ENCODE measurements at places on chromosomes 5 and 9.

DNA sequence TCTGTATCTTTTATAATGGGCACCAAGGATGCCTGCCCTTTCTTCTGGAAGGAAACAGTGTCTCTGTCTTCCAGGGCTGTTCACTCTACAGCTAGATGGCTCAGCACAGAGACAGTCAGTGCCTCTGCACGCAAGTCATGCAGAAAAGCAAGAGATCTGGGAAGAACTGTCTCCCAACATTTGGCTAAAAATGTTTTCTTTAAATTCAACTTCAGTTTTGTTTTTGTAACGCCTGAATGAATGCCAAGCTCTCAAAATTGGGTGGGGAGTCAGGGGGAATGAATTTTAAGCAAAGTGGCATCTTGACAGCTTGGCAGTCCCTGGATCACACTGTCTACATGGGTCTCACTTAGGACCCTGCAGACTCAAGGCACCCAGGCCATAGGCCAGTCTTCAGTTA, 12.6 kb downstream of the OLFML2A start:
- no peak for DNase-seq

DNA sequence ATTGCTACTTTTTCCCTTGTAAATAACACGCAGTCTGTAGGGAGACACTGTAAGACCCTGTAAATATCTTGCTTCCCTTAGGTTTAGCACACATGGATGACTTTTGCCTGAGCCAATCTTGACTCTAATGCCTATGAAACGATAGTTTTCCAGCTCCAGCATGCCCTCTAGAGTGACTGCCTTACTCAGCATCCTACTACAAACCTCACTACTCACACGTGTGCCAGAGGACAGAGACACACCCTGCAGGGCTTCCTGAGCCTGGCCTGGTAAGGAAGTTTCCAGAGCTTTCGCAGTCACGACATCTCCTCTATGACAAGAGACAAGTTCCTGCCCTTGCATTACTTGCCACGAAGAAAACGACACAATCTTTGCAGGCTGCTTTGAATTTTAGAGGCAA, 138.1 kb downstream of the ATPSCKMT start:
- DNase-seq = peak; percentile 75

GRCh38 chr9:127187231-127187956, 65.0 kb upstream of the ANGPTL2 start:
- peak; percentile 97 for DNase-seq

DNA sequence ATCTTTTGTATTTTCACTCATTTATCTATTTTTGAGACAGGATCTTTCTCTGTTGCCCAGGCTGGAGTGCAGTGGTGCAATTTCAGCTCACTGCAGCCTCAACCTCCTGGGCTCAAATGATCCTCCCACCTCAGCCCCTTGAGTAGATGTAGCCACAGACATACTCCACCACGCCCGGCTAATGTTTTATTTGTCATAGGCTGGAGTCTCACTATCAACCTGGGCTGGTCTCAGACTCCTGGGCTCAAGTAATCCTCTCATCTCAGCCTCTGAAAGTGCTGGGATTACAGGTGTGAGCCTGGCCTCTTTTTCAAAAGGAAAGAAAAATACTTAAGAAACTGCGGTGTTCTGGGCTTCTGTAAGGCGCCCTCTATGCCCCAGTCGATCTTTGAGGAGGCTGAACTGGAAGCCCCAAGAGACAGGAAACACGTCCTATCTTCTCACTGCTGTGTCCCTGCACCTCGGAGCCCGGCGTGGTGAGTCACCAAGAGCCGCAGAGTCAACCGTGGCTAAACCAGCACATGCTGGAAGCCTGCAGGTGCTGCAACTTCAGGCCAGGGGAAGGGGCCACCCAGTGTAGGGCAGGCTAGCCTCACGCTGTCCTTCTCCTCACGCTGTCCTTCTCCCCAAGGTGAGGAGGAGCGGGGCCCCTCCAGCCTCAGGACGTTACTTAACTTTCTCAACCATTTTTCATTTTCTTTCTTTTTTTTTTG, 15.2 kb upstream of the LHX3 start:
- peak; percentile 55 for DNase-seq

GRCh38 chr9:123419091-123419490, 63.1 kb downstream of the CRB2 start:
- no peak for DNase-seq

DNA sequence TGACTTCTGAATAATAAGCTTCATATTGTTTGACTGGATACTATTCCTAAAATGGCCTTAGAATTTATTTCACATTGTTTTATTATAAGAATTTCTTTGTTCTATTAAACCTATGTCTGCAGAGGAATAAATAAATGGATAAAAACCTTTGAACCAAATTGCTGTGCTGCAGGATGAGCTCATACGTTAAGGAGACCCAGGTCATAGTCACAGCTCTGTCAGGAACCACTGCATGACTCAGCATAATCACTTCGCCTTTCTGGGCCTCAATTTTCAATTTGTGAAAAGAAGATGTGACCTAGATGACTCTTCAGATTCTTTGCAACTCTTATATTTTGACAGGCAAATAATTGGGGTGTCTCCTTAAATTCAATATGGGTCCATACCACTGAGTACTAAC, 36.7 kb upstream of the HMHB1 start:
- DNase-seq = peak; percentile 53

GRCh38 chr5:57339521-57339920, 143.1 kb downstream of the ACTBL2 start:
- DNase-seq = no peak

DNA sequence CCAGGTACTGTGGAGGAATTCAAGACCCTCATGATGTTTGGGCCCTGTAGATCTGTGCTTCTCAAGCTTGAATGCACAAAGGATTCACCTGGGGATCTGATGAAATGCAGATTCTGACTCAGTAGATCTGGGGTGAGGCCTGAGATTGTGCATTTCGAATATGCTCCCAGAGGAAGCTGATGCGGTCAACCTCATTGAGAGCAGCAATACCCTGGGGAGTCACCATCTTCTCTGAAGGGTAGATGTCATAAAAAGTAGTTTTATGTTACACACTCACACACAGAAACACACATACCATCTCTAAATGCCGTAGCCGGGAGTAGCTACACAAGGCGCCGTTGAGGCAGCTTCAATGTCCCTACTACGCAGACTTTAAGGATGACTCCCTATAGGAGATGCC, 55.8 kb upstream of the CPEB4 start:
- no peak for DNase-seq

DNA sequence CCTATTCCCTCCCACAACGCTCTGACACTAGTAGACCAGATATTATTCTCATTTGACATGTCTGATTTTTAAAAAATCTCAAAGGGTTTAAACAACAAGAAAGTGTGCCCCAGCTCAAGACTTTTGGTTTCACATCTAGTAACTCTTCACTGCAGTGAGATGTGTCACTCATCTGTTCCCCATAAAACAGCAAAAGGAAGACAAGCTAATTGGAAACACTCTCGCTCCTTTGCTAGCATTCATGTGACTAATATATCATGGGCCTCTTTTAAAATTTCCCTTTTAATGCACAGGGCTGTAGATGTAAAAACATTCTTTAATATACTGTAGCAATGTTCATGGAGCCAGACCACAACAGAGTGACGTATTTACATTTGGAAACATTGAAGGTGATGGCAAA, 372.6 kb downstream of the ZNF608 start:
- peak; percentile 15 for DNase-seq

DNA sequence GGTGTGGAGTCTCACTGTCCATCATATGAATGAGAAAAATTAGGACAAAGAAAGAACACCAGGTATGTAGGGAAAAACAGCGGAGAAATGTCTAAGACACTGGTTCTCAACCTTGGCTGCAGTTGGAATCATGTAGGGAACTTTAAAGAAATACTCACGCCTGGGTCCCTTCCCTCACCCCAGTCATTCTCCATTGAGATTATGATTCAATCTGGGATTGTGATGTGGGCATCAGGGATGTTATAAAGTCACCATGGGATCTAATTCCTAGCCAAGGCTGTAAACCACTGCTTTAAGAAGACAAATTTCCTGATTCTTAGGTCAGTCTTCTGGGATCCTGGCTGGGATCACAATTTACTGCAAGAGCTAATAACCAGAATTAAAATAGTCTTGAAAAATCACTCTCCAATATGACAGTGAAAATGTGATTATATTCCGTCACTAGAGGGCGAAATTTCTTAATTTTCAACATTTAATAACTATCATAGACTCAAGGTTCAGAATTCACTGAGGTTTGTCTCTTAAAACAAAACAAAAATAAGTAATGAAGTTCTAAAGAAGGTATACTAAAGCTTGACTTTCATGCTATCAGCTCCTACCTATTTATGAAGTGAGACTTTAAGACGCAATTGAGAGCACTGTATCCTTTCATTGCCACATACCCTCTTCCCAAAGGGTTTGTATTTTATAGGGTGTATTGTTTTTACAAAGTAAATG, 60.5 kb downstream of the GLDC start:
- DNase-seq = peak; percentile 22

DNA sequence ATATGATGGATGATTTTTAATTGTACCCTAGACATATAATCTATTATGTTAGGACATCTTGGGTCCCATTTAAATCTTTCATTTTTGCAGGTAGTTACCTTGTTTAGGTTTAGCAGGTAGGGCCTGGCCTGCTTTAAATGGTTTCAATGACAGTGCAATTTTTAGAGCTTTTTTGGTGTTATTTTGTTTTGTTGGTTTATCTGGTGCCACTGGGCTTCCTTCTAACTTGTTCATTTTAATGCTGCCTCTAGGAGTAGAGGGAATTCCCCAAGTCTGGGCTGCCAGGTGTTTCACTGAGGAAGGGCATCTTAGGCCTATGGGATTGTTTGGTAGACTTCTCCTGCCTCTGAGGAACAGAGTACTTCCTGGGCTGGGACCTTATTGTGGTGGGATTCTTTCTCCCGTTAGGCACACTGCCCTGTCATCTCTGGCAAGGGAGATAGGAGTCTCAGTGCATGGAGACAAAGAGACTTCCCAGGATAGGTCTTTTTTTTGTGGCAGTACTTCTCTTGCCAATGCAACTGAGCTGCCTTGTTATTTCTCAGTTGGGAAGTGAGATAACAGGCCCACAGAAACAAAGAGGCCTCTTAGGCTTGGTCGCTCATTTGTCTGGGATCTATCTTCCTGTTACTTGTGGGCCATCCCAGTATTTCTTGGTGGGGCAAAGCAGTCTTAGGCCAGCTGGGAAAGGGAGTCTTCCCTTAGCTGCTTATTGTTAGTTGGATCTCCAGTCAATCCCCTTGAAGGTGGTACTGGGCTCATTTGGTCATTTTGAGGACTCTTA, 282.9 kb downstream of the FER start:
- no peak for DNase-seq

DNA sequence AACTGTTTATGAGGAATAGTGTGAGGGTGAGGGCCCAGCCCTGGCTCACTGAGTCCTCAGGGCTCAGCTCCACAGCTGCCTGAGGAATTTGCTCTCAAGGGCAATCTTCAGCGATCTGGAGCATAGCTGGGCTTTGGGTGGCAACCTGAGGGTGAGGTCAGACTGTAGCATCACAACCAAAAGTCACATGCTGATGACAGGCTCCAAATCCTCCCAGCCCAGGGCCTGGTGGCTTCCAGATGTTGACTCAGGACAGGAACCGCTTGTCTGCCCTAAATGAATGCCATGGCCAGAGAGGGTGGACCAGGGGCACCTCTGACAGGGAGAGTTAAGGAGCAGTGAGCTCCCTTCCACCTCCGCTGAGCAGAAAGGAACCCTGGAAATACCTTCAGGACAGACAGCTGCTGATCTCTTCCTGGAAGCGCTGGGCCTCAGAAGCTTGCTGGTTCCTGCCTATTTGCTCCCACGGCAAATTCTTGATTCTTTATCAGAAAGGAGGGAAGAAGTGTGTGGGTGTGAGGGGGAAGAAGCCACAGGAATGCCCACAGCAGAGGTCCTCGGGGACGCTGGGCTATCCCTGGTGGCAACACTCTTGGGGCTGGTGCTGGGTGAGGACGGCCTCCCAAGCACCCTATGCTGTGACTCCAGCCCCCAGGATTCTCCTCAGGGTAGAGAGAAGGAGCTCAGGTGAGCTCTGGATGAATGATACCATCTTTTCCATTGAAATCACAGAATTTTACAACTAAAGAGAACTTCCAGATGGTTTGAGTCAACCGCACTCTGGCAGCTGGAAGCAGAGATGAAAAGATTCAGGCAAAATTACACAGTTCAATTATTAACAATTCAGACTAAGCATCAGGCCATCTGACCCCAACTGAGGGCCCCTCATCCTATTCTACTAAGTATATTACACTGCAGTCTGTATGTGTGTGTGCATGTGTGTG, 13.8 kb upstream of the CTSL start:
- peak; percentile 84 for DNase-seq

DNA sequence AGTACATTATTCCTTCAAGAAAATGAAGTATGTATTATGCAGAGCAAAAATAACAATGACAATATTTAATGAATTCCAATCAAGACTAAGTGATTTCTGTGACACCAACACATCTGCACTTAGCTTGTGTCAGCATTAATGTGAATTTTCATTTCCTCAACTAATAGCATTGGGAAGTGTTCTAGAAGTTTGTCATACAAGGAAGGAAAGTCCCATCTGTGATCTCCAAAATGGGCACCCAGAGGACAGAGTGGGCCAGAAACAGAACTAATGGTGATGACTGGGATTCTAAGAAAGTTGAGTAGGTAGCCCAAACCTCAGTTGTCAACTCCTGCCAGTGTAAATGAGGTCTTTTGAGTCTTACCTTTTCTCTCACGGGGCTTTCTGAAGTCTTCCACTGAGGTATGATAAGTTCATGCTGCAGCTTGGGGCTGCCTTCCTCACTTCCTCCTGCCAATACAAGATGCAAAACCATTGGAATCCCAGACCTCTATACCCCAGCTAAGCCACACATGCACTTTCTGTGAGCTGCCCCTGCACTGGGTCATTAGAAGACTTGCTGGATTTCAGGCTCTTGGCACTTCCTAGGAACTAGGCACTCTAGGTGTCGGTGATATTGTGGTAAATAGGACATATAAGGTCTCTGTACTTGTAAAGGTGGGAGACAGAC, 4.9 kb downstream of the ADAM19 start:
- no peak for DNase-seq

- no peak for DNase-seq
These were observed 40.4 kb upstream of the FLT4 start for GRCh38 chr5:180689775-180690174.

DNA sequence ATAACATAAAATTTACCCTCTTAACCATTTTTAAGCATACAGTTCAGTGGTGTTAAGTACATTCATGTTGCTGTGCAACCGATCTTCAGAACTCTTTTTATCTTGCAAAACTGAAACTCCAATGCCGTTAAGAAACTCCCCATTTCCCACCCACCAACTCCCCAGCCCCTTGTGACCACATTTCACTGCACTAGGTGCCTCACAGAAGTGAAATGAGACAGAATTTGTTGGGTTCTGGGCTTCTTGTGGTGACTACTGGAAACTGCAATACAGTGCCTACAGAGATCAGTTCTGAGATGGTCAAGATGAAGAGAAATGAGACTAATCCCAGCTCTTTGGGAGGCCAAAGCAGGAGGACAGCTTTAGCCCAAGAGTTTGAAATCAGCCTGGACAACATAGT, 202.1 kb upstream of the SLC30A5 start:
- no peak for DNase-seq

Data from fibroblast of skin of back (primary cell).